ENCODE measurements at places on chromosomes 6 and 20.

DNA sequence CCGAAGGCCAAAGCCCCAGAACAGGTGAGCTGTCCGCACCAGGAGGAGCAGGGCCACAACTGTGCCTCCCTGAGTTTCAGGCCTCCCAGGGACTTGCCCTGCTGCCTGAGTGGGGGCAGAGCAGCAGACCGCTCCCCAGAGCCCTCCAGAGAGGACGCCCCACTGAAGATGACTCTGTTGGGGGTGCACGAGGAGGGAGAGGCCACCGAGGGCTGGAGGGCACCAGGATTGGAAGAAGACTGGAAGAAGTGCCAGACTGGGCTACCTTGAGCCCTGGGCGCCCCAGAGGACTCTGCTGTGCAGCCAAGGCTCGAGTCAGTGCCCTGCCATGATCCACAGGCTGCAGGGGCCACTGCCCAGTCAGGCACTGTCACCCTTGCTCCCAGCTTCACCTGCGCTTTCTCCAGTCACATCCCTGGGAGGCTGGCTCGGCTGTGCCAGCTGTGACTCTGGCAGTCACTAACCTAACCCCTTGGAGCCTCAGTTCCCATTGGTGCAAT is 11.3 kb downstream of the CST7 start:
- peak; percentile 17 for DNase-seq

DNA sequence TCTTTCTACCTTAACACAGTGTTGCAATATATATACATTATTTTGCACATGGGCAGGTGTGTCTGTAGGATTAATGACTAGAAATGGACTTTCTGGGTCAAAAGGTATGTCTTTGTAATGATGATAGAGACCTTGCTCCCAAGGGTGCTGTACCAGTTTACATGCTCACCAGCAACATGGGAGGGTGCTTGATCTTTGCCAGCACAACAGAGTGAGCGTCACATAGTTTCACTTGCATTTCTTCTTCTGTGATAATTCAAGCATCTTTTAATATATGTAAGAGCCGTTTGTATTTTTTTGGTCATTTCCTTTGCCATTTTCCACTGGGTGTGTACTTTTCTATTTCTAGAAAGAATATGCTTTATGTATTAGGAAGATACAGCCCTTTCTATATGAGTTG is 23.6 kb upstream of the B4GALT5 start:
- no peak for DNase-seq

- DNase-seq: no peak
These were observed 100.2 kb upstream of the TIAM2 start for GRCh38 chr6:154894902-154895301.

DNA sequence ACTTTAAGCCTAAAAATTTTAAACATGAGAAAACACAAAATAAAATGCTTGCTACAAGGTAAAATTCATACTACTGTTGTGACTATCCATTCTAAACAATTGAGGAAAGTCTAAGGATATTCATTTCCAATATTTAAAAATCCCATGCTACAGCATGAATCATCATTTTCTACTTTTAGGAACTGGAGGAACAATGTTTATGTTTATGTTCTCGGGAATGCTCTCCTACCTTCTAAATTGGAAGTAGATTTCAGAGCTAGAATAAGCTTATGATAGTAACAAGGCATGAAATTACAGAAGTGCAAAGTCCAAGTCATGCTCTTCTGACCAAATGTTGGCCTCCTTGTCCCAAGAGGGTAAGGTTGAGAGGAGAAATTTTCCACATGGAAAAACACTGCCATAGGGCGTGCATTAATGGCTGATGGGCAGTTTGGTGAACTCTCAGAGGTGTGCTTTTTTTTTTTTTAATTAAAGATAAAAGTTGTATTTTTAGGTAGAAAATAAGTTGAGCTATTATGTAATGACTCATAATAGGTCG is 6.0 kb upstream of the MYLK4 start:
- no peak for DNase-seq

DNA sequence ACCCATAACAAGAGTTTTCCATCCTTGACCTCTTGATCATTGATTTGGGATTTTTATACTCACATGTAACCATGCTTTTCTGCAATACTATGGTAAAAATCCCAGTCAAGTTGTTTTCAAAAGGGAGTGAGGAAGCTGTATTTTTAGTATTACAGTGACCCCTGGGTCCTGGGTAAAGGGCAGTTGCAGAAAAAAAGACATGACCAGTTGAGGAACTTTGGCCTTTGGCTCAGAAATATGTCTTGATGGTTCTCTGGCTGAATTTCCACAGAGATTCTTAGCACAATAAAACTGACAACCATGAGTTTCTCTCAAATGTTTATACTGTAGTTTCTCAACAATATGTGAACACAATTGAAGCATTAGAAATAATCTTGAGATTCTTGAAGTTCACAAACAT is 28.6 kb upstream of the PRL start:
- DNase-seq: no peak

- DNase-seq: no peak
These were observed 56.9 kb downstream of the LY86 start for GRCh38 chr6:6645261-6645917.

DNA sequence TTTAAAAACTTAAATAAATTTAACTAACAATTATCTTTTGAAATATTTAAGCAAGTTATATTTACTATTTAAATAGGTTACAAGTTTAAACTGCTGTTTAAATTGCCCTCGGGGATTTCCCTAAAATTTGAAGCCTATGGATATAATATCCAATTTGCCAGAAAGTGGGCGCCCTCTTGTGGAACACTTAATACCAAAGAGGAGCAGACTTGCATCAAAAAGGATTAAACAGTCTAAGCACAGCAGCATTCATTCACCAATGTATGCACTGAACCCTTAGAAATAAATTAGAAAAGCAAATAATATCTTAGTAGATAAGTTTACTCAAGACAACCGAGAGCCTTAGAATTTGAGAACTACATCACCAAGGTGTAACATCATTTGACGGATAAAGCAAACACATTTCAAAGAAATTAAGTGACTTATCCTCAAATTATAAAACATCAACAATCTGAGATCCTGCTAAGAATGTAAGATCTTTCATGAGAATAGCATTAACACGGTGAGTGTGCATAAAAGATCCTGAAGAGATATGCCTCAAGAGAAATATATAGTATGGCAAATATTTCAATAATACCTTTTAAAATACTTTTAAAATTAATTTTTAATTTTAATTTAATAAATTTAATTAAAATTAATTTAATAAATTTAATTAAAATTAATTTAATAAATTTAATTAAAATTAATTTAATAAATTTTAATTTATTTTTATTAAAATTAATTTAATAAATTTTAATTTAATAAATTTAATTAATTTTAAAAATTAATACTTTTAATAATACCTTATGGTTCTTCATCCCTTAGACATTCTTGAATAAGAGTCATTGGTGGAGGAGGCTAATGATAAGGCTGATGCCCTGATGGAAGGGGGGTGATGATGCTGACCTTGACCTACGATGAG is 11.5 kb upstream of the MEP1A start:
- DNase-seq: no peak

DNA sequence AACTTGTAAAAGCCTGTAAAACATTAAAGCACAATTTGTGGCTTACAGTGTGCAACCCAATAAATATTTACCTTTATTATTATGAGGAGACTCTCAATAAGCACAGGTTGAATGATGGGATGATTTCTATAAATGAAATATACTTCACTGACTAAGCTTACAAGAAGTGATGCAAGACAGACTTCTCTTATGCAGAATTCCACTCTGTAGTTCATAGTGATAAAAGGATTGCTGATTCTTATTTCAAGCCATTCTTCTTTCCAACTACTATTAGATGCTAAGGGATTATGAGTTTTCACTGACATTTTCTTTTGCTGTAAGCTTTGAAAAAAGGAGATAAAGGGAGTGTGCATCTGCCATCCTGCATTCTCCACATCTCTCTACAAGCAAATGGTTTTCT is 149.0 kb upstream of the ARG1 start:
- no peak for DNase-seq
